ENCODE measurements at places on chromosomes 16 and 17.

GRCh38 chr17:38322156-38322779 lies 21.5 kb downstream of the GPR179 start:
- no peak for DNase-seq

- peak; percentile 72 for DNase-seq
Observed at GRCh38 chr17:57810721-57811637, 38.9 kb downstream of the MRPS23 start.

- no peak for DNase-seq
Observed at GRCh38 chr17:65711671-65712276, 150.3 kb upstream of the AXIN2 start.

DNA sequence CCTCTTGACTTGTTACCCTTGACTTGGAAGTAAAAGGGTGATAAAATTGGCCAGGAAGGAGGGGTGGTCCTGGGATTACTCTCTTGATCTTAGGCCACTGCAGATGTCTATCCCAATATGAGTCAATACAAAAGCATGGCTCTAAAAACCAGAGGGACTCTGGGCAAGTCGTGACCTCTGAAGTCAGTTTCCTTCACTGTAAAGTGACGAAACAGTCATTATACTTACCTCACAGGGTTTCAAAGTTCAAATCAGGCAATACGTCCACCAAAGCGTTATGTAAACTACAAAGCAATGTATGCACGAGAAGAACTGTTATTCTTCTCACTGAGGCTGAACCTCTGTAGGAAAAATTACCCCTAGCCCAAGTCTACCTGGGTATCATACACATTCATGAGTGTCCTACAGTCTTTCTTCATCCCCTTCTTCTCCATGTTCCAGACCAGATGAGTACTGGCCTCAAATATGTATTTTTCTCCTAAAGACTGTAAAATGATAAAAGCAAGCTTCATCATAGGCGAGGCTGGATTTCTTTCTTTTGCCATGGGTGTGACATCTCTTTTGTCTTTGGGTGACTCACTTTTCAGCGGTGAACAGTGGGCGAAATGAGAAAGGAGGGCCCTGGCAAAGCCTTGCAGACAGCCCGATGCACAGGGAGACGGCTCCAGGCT lies 34.5 kb upstream of the CLEC18B start:
- DNase-seq = no peak

GRCh38 chr17:67482764-67483163 lies 105.7 kb downstream of the PITPNC1 start:
- DNase-seq = no peak

DNA sequence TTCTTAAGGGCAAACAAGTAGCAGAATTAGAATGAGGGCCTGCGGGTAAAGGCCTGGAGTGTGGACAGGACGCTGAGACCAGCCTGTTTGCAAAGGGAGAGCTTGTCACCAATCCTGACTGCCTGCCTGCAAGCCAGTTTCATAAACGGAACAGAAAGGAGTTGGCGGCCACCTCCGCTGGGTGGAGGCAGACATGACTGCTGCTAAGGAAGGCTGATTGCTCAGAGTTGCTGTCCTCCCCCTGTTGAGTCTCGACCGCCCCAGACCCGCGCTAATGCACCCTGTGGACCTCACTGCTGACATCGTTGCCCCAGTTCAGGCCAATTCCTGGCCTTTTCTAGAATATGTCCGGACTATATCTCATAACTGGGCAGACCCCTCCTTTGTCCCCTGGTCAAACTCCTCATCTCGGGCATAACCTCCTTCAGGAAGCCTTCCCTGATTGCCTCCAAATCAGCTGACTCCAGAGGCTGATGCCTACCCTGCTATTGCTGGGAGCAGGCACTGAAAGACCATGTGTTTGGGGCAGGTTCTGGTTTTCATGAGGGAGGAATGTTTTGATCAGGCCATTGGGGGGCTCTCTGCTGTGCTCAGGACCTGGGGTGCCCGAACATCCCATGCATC lies 153.0 kb upstream of the CIBAR2 start:
- DNase-seq = no peak

DNA sequence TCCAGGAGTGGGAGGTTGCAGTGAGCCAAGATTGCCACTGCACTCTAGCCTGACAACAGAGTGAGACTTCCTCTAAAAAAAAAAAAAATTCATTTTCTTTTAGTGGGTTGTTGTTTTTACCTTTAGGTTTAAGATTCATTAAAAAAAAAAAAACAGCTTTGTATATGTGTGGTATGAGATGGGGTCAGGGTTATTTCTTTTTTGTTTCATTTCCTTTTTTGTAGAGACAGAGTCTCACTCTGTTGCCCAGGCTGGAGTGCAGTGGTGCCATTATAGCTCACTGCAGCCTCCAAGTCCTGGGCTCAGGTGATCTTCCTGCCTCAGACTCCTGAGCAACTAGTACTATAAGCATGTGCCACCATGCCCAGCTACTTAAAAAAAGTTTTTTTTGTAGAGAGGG lies 47.0 kb downstream of the BCAS3 start:
- DNase-seq = no peak

All from NCI-H2029 treated with DMSO at 0.1 percent for 48 hours (cell line).